ENCODE measurements at places on chromosomes 2 and 18. TPM values are rescaled to one million over a fixed set of nuclear protein-coding genes. Genes with fewer than 3 reads are reported as not detected.

DNA sequence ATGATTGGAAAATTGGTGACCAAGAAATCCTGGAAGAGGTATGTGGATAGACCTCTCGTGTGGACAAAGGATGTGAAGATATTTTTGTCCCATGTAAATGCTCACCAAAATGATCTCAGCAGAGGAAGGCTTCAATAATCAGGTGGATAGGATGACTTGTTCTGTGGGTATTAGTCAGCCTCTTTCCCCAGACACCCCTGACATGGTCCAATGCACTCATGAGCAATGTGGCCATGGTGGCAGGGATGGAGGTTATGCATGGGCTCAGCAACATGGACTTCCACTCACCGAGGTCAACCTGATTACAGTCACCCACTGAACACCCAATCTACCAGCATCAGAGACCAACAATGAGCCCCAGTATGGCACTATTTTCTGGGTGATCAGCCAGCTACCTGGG, 20.2 kb downstream of the CHRNA1 start:
- no peak for DNase-seq

DNA sequence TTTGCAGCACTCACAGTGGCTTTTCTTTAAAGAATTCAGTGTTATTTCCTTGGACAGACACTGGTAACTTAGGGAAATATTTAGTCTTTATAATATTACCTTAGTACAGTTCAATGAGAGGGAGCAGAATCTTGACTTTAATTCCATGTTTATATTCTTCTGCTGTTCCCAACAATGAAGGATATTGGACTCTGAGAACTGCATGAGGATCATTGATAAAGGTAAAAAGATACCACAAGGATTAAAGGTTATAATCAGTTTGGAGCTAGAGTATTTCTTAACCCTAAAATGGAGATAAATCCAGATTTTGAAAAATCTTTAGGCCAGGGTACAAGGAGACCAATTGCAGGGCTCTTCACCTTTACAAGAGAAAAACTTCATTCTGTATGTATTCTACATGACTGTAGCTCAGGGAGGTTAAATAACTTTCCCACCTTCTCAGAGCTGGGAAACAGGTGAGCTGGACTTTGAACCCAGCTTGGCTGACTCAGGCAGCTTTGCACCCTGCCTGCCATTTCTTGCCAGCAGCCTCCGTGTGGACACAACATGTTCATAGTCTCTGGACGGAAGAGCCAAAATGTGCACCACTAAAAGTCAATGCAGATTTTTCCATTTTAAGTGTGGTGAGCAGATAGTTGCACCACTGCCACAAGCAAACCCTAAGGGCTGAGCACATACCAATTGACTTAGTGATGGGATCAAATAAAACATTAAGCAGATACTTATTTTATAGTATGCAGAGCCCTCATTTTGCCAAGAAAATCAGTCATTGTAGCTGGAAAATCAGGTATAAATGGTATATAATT, 26.7 kb downstream of the UPP2 start:
- no peak for DNase-seq

- DNase-seq, result peak; percentile 17
These were observed 1.3 kb upstream of the LRP2 start for GRCh38 chr2:169363560-169364150.

DNA sequence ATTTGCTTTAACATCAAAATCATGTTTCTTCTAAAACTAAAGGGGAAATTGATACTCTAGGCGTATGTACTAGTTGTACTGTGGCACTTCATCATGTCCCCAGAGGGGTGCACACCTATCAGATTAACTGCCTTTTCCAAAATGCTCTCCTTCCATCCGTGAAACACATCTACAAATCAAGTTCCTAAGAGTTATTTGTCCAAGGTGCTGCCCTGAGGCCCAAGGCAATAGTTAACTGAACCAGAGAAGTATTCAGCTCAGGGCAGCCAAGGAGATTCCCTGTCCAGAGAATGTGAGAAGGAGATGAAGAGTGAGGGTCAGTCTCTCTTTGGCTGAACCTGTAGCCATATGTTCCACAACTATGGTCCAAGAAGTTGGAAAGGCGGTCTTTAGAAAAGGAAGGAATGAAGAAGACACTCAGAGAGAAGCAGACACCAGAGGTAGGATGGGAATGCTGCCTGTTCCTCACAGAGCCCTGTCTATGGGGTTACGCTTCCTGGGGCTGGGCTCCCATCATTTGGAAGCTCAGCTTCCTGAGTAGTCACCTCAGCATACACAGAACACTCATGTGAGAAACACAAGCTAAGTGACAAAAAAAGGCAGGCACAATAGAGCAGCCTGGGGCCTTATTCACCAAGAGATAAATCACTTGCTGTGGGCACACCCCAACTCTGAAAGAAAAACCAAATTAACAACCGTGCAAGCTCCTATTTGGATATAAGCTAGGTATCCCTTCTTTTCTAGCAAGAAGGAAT, 55.6 kb downstream of the ANKRD44 start:
- no peak for DNase-seq

GRCh38 chr2:8219631-8220355, 462.1 kb upstream of the ID2 start:
- peak; percentile 20 for DNase-seq

GRCh38 chr2:65565681-65566080, 133.3 kb upstream of the SPRED2 start:
- no peak for DNase-seq

- peak; percentile 41 for DNase-seq
These were observed 18.8 kb upstream of the HAAO start for GRCh38 chr2:42810971-42811811.

- DNase-seq, result peak; percentile 43
These were observed 616 bp downstream of the RNPEPL1 start for GRCh38 chr2:240568678-240569522.

GRCh38 chr2:12930391-12930790, 213.7 kb downstream of the TRIB2 start:
- DNase-seq, result peak; percentile 82

GRCh38 chr2:238236571-238236970, 3.3 kb downstream of the HES6 start:
- no peak for DNase-seq

GRCh38 chr2:18552351-18553077, 7.9 kb downstream of the RDH14 start:
- no peak for DNase-seq

- DNase-seq, result peak; percentile 53
These were observed 196.8 kb upstream of the SESTD1 start for GRCh38 chr2:179461420-179461819.

DNA sequence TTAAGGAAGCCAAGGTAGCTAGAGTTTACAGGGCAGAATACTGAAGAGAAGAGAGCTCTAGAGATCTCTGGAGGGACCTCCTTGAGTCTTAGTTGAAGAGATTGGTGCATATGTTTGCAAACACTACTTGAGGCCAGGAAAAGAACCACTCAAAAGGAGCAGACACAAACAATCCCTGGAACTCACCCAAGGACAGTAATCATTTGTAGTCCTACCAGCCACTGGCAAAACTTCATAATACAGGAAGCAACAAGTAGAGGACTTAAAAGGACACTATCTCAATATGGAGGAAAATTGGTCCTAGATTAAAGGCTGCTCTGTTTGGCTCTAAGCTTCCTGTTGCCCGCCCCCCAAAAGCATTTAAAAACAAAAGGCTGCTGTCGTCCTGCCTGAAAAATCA, 46.9 kb upstream of the UBXN4 start:
- peak; percentile 22 for DNase-seq

DNA sequence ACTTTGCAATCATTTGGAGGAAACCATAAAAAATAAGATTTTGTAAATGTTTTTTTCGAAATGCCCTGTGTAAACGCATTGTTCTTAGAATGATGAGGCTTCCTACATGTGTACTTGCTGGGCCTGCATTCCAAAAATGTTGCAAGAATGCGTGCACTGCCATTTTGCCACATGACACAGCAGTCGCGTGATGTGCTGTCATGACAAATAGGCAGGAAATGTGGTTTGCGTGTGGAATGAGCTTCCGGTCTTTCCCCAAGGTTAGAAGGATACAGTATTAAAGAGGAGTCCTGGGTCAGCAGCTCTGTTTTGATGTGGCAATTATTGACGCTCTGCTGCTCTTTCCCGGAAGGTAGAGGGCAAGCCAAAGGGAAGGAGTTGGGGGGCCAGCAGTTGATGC, 18.1 kb upstream of the SERPINB2 start:
- DNase-seq, result peak; percentile 98

DNA sequence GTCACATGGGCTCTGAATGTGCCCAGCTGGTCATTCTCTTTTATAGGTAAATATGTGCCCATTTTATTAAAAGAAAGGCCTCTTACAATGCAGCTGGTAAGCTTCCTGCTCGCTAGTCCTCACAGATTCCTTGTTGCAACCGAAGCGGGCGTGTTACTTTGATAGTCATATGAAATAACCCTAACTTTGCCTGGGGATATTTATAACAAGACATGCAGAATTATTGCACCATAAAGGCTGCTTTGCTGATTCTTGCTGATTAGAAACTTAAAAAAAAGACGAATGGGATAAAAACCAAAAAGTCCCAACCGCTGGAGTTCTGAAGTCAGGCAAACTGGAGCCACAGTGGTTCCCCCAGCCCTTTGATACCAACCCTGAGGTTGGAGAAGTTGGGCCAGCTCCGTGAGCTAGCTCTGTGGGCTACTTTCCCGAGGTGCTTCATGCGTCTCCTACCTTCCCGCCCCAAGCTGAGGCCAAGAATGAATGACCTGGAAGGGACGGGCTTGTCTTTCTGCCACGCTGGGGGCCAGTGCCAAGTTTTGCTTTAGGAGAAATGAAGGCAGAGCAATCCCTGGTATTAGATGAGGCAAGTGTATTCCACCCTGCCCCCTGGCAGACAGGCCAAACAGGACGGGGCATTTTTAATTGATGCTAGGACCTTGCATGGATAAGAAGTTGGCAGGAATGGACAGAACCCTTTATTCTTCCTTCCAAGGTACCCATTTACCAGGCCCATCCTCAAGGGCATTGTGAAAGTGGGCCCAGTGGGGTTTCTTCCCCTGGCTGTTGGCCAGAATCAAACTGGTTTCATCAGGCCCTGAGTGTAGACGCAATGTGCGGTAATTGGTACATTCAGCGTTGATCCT, 140.4 kb downstream of the KCTD1 start:
- peak; percentile 22 for DNase-seq

GRCh38 chr2:216365518-216365917, 6.8 kb downstream of the MARCHF4 start:
- DNase-seq, result no peak

The SERPINB7 gene
- 15.7 TPM for total RNA-seq

The ZNF512 gene
- 23.3 TPM for total RNA-seq

The AGXT gene
- not detected for total RNA-seq

The CYP26B1 gene
- total RNA-seq, result 6.8 TPM

The FOXD4L1 gene
- total RNA-seq, result 0.07 TPM

The SRD5A2 gene
- not detected for total RNA-seq

The LYPD6B gene
- 28.8 TPM for total RNA-seq

The GPN1 gene
- total RNA-seq, result 44.7 TPM

Data from M059J (cell line).